ENCODE measurements at places on chromosomes 7 and 10.

GRCh38 chr7:72403458-72404076 lies 8.6 kb downstream of the CALN1 start:
- DNase-seq: no peak

DNA sequence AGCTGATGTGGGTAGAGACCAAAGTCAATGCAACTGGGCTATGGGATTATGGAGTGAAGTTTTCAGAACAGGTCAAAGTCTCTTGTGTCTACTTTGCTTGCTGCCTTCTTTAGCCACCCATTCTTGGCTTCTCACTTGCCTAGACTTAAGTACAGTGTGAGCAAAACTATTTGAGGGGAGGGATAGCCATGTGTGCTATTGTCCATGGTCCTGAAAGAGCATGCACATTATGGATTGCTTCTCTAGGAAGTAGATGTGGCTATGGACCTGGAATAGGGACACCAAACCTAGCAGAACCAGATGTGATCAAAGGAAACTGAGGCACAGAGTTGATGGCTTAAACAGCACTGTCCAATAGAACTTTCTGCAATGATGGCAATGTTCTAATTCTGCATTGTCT lies 81.9 kb upstream of the ZNF800 start:
- no peak for DNase-seq

DNA sequence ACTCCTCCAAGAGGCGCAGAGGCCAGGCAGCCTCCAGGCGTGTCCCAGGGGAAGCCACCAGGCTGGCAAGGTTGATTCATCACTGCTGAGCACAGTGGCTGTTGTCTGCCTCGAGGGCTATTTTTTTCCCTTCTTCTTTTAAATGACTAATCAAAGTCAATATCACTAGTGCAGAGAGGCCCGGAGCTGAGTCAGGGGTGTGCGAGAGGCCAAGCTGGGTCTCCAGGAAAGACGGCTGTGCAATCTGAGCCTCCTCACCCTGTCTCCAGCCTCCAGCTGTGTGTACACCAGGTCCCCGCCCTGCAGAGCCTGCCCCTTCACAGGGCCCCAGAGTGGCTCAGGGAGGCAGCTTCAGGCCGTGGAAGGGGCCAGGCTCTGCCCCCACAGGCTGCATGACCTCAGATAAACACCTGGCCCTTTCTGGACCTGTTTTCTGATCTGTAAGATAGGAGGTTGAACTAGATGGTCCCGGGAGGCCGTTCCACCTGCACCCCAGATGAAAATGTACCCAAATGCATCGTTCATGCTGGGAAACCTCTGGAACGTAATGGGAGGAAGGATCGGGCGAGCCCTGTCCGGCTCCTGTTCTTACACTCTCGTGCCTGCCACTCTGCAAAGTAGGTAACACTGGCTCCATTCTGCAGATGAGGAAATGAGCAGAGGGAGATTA lies 3.7 kb downstream of the STX1A start:
- DNase-seq: no peak

- DNase-seq: no peak
Observed at GRCh38 chr7:155882596-155882995, 70.3 kb upstream of the SHH start.

- DNase-seq: no peak
Observed at GRCh38 chr10:100805543-100806355, 60.4 kb downstream of the PAX2 start.

- no peak for DNase-seq
Observed at GRCh38 chr7:84195295-84196060, 889 bp upstream of the SEMA3A start.

- DNase-seq: no peak
Observed at GRCh38 chr7:129664029-129665012, 52.8 kb downstream of the NRF1 start.

- no peak for DNase-seq
Observed at GRCh38 chr10:118583611-118584010, 11.8 kb downstream of the PRLHR start.

DNA sequence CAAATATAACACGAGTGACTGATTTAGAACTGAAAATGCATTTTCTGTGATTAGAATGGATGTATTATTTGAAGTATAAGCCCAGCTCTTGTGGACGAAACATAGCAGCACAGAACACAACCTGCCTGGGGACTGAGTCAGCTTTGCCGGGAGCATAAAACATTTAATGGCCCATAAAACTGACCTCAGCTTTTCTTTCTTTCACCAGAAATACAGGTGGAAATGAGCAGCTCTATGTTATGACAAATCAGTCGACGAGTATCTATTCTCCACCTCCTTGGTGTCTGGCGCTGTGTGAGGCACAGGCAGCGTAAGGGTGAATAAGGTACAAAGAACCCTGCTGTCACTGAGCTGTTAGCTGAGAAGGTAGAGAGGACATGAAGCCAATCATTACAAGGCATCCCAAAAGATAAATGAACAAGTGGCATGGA lies 471.6 kb upstream of the AKR1E2 start:
- DNase-seq: no peak

DNA sequence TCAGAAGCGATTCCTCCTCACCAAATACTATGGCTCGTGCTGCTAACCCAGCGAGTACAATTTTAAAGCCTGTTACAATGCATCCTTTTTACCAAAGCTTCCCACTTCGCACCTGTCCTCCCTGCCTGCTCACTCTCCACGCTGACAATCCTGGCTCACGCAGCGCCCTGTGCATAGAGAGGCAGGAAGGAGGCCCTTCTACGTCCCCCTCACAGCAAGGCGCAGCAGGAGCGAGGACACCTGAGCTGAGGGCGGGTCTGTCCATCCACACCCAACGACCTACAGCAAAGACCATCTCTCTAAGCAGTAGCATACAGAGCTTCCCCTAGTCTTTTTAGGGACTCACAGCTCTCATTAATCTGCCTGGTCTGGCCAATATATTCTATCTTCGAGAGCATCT lies 46.0 kb downstream of the MKI67 start:
- no peak for DNase-seq

DNA sequence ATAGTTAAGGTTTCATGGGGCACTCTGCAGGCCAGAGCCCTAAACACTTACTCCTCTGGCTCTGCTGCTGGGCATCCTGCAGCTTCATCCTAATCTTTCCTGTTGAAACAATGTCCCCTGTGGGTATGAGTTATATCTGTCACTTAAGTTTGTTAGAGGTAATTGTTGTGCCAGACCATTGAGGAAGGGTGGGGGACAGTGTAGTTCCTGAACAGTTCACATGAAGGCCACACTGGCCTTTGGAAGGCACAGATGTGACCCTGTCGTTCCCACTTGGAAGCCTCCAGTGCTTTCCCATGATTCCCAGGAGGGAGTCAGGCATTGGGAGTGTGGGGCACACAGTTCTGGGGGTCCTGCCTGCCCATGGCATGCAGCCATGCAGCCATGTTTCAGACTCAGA lies 65.3 kb downstream of the WDFY4 start:
- DNase-seq: no peak

DNA sequence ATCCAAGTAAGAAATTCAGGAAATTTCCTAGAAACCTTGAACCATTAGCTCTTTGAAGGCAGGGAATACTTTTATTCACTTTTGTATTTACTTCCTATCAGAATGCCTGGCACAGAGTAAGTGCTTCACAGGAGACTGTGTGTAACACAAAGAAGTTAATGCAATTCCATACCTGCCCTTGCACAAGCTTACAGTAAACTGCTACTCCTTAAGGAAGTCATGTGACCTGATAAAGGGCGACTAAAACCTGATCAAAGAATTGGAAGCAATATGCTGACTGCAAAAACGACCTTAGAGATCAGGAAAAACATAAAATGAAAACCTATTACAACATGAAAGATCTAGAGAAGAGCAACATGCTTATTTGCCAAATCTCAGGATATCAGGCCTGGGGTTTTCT lies 178.2 kb upstream of the HPS1 start:
- no peak for DNase-seq

DNA sequence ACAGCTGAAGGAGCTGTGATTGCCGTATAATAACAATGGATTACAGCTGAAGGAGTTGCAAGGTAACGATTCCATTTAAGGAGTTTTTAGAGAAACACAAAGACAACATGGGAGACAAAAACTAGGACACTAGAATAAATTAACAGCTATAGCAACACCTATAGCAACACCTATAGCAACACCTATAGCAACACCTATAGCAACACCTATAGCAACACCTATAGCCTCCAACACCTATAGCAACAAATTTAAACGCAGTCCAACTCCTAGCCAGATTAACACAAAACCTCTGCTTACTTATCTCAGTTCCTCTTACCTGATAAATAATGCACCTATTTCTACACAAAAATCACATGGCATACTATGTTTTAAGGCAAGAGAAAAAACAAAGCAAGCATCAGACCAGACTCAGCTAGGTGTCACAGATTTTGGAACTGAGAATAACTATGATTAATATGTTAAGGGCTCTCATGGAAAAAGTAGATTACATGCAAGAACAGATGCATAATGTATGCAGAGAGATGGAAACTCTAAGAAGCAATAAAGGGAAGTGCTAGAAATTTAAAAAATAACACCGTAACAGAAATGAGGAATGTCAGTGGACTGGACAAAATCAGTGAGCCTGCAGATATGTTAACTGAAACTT lies 55.7 kb upstream of the SRPK2 start:
- DNase-seq: no peak

GRCh38 chr7:74672343-74672915 lies 14.9 kb downstream of the GTF2I start:
- DNase-seq: no peak

GRCh38 chr7:87886875-87887274 lies 10.6 kb downstream of the DBF4 start:
- DNase-seq: no peak

GRCh38 chr10:1241322-1241890 lies 185.2 kb downstream of the WDR37 start:
- DNase-seq: no peak

DNA sequence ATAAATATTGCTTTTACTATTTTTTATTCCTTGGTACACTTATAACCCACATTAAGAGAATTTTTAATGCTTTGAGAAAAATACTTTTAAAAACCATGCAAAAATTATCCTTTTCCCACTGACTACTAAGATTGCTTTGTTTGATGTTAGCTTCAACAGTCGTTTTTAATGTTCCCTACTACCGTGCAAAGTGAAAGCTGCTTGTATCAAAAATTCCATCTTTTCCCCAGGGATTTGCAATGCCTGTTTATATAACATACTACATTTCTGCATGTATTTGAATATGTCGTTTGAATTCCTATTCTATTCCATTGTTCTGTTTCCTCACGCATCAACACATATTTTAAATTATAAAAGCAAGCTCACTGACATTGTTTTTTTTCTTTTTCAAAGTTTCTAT lies 54.4 kb downstream of the TFPI2 start:
- DNase-seq: no peak

All from psoas muscle (tissue), 8 donors.